ENCODE measurements at places on chromosomes 3 and 15.

GRCh38 chr3:105891101-105891500, 22.3 kb upstream of the CBLB start:
- peak; percentile 7 for DNase-seq

GRCh38 chr3:29384640-29385039, 103.8 kb downstream of the RBMS3 start:
- no peak for DNase-seq

- DNase-seq, result peak; percentile 7
Observed at GRCh38 chr3:192817053-192817452, 89.7 kb upstream of the FGF12 start.

- DNase-seq, result no peak
Observed at GRCh38 chr3:169241991-169242707, 421.4 kb downstream of the MECOM start.

DNA sequence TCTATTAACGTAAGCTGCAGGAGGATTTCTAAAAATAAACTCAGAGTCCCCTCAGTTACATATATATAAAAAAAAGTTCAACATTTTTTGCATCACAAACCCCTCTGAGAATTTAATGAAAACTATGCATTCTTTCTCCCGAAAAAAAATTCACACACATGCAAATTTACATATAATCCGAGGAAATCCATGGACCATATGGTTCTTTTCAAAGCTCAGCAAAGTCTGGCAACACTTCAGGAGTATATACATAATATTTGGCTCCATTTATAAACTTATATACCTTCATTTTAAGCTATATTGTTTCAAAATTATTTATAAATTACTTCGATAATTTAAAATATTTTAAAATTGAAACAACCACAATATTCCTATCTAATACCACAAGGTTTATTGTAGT, 140.7 kb upstream of the PLXND1 start:
- no peak for DNase-seq

DNA sequence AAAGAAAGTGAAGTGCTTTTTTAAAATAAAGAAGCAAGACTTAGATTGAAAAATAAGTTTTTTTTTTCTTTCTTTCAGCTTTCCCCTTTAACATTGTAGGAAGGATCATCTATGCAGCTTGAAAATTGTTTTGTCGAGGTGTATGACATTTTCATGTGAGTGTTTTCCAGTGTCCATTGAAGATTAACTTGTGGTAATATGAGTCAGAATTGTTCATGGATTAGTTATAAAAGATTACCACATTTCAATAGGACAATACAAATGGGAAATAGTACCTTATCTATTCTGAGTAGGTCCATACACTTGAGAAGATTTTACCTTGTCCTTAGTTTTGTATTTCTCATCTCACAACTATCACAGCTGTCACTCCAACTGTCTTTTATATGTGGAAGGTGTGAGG, 1234.7 kb downstream of the NSUN3 start:
- no peak for DNase-seq

- DNase-seq, result no peak
Observed at GRCh38 chr15:81466741-81467140, 92.7 kb upstream of the TMC3 start.

- DNase-seq, result peak; percentile 25
Observed at GRCh38 chr3:71360764-71361163, 222.8 kb downstream of the FOXP1 start.

DNA sequence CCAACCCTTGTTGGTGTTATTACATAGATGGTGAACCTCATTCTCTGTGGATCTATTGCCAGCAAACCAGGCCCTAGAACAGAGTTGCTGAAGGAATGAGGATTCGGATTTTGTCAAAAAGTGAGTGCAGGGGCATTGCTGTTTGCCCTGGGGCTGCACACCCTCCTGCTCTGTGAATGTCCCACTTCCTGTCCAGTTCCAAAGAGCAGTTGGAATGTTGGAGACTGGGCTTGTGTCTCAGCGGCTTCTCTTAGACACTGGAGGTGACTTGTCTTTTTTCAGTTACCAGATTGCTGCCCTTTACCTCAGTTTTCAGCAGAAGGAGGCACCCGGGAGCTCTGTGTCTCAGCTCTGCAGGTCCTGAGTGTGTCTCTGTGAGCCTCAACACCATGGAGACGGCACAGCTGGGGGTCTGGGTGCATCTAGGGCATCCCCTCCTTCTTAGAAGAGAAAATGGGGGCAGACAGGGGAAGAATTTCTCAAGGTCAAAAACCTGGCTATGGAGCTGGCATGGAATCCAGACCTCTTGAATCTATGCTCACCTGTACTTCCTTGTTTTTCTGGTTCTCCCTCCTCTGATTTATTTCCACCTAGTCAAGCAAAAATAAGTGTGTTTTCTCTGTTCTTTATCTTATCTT, 46.3 kb downstream of the LIMD1 start:
- DNase-seq, result no peak

DNA sequence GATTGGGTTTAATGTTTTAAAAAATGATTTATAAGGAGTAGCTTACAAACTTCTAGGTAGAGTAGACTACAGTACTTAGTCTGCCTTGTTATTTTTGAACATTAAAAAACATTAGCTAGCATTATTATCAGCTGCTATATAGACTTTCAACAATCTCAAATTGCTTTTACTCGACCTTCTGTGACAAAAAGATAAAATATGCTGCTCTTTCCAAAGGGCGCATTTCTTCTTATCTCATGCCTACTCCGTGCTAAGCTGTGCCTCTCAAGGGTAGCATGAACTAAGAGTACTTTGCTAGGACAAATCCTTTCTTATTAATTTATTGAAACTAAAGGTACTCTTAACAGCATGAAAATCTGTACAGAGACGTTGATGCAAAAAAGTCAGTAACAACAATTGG, 71.3 kb downstream of the SPRED1 start:
- no peak for DNase-seq

DNA sequence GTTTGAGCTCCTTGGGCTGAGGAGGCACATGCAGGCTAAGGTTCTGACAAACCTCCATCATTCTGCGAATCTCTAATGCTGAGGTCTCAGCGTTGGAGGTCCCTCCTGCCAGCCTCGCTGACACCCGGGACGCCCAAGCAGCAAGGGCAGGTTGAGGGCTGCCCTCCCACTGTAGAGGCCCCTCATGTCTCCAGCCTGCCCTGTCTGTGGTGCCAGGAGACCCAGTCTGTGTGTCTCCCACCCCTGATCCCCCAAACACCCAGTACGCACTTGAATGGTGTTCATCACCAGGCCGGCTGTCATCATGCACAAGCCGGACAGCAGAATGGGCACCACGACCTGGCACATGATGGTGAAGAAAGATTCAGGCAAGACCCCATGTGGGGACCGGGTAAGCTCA, 27.8 kb downstream of the SLC41A3 start:
- no peak for DNase-seq

GRCh38 chr3:138078096-138078495, 37.3 kb downstream of the DZIP1L start:
- no peak for DNase-seq

- DNase-seq, result no peak
Observed at GRCh38 chr3:178996399-178996798, 75.2 kb downstream of the ZMAT3 start.

GRCh38 chr3:12335421-12335820, 46.6 kb downstream of the PPARG start:
- DNase-seq, result no peak

- DNase-seq, result no peak
Observed at GRCh38 chr3:119481079-119481478, 12.3 kb downstream of the POGLUT1 start.

GRCh38 chr3:56769116-56769707, 32.5 kb downstream of the ARHGEF3 start:
- no peak for DNase-seq

DNA sequence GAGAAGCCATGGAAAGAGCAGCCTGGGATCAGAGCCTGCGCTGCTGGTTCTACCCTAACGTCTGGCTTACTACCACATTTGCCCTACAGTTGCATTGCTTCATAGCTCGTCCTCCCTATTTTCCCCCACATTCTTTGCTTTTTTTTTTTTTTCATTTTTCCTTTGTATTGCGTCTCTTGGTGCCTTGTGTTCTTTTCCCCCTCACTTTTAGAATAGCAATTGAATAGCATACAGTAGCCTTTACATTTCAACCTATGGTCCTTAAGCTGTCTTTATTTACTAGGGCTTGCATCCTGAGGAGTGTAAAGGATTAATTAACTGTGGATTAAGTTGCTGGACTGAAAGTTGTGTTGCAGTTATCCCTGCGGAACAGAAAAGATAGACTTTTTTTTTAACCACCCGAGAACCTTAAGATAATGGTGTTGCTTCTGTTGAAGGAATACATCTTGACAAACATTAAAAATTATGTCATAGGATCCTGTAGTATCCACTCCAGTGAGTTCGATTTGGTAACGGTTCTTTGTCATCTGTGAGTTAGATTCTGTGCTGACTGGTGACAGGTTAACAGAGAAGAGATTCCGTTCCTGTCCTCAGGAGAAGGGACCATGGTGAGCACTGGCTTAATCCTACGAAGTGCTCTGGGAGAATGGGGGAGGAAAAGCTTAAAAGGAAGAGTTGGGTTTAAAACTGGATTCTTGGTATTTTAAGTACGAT, 417.4 kb upstream of the NAALADL2 start:
- DNase-seq, result no peak

DNA sequence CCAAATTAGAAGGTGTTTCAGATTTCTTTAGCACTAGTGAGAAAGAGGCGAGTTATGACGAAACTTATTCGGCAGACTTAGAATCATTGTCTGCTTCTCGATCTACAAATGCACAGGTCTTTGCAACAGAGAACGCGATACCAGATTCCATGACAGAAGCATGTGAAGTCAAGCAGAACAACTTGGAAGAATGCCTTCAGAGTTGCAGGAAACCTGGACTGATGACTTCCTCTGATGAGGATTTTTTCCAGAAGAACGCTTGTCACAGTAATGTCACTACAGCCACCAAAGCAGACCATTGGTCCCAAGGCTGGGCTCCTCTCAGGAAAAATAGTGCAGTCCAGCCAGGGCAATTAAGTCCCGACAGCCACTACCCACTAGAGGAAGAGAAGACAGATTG, 50.6 kb downstream of the CDAN1 start:
- no peak for DNase-seq

DNA sequence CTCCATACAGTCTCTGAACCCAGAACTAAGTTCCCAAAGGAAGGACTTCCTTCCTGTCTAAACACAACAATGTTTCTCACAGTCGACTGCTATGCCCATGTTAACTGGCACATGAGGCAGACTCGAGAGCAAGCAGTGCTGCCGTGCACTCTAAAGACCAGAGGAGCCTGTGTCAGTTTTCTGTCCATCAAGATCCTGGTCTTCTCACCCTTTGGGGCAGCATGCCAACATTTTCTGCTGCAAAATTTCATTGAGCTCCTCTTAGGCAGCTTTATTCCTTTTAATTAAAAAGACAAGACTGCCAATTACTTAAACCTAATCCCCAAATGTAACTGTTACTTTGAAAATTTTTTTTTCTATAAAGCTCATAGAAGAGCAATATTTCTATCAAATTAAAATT, 205.1 kb downstream of the GAP43 start:
- DNase-seq, result no peak

GRCh38 chr3:9552252-9552999, 1.2 kb downstream of the LHFPL4 start:
- DNase-seq, result peak; percentile 1

GRCh38 chr3:112813723-112814171, 32.9 kb downstream of the CD200R1L start:
- DNase-seq, result no peak

DNA sequence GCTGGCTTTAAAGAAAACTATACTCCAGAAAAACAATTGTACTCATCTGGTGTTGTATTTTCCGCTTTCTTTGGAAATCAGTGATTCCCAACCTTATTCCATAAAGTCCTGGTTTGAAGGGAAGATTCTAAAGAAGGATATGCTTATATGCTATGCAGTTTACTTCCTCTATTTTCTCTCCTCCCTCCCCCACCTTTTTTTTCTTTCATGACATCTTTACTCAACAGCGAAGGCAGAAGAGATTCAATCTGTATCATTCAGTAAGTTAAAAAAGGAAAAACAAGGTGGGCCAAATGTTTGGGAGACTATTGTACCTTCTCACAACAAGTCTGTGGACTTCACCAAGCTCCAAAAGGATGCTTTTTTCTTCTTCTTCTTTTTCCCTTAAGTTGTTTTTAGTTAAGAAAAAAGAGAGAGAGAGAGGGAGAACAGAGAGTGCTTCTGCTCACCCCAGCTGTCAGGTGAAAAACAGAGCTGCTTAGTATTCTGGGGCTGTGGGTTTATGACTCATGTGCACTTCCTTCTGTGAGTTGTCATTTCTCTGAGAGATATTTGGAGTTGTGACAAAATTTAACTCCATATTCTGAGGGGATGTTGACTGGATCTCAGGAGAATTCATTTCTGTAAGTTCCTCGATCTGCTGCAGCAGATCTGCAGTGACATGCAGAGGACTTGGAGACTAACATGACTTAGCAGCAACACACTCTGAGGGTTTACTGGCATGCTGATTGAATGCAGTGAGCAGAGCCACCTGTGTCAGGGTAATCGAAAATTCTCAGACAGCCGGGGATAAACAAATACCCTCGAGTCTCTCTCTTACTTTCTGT, 70.7 kb downstream of the SSR3 start:
- DNase-seq, result peak; percentile 47

DNA sequence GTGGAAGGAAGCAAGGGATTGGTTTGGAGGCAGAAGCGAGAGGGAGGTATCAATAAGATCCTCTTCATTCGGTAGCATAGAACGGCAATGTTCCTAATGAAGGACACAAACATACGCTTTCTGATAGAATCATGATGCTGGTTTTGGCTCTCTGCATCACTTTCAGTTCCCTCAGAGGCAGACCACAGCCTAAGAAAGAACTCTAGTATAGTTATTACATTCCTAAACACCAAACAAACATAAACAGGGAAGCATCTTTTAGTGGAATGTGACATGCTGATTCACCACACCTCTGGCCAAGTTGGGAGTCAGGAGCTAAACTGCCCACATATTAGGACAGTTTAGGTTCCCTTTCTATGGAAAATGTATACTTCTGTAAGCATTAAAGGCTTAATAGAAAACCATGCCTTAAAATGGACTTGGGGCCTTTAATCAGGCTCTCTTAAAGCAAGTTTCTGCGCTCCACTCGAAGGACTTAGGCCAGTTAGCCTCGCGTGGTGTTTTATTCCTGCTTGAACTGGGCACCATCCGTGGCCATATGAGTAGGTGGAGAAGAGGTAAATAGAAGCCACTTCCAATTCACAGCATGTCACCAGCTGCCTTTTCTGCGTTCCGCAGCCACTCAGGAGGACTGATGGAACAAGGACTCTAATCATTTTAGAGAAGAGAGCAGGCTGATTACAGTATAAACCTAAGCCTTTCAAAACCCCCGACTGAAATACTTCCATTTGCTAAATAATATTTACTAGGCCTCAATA, 53.7 kb downstream of the CD47 start:
- no peak for DNase-seq
